HS-5 (cell line): ENCODE measurements at places on chromosomes 3 and 15.

- no peak for DNase-seq
Observed at GRCh38 chr3:4270720-4271119, 32.4 kb upstream of the SETMAR start.

- DNase-seq: no peak
Observed at GRCh38 chr3:458653-459310, 262.2 kb downstream of the CHL1 start.

DNA sequence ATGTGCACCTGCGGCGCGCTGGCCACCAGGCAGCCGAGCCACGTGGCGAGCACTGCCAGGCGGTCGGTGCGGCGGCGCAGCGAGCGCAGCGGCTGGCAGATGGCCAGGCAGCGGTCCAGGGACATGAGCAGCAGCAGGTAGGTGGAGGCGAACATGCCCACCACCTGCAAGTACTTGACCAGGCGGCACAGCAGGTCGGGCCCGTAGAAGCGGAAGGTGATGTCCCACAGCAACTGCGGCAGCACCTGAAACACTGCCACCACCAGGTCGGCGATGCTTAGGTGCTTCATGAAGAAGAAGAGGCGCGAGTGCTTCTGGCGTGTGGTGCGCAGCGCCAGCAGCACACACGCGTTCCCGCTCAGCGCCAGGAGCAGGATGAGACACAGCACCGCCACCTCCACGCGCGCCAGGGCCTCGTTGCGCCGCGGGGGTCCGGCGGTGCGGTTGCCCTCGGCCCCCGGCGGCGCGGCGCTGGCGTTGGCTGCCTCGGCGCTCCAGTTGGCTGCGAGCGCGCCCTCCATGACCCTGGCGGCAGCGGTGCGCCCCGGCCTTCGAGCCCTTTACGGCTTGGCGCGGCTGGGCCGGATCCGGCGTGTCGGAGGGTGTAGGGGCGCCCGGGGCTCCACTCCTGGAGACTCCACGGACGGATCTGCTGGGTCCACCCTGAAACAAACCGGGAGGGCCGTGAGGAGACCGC lies 1.6 kb downstream of the OXTR start:
- DNase-seq: no peak

DNA sequence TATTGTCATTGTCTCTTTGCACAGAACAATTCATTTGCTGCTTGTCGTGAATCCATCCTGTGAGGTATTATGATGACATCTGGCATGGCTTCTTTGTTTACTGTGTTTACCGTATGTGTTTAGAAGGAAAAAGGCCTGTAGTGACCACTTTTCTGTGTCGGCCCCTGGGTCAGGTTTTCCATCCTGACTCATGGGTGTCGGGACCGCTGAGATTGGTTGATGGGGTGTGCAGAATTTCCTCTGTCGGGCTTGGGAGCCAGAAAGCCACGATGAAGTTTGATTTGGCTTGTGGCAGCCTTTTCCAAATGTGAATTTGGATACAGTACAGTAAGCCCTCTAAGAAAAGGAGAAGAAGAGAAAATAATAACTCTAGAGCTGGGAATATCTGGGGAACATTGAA lies 113.5 kb downstream of the FNDC3B start:
- DNase-seq: peak; percentile 48

DNA sequence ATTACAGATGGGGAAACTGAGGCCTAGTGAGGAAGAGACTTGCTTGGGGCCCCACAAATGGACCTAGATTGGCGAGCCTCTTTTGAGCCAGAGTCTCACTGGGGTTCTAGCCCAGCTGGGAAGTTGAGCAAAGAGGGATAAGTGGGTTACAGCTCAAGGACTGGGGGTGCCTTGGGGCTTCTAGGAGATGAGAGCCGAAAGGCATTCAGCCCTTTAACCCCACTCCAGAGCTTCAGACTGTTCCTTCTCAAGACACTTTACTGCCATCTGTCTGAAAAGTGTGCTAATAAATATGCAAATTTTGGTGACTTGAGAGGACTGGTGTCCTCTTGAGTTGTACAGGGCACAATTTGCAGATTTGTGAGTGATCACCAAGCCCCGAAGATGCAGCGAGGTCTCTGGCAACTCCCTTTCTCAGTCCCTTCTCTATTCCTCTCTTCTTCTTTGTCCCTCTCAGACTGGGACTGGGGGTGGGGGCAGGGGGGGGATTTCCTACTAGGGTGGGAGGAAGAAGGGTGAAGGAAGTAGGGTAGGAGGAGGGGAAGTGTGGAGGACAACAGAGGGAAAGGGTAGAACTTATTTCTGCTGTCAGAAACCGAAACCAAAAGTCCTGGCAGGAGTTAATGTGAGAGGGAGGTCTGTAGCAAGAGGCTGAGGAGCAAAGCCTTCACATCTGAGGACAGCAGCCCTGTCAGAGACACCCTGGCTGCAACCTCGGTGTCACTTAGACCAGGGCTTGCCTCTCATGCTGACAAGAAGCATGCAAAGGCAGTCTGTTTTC lies 16.2 kb upstream of the ANKDD1A start:
- DNase-seq: no peak

DNA sequence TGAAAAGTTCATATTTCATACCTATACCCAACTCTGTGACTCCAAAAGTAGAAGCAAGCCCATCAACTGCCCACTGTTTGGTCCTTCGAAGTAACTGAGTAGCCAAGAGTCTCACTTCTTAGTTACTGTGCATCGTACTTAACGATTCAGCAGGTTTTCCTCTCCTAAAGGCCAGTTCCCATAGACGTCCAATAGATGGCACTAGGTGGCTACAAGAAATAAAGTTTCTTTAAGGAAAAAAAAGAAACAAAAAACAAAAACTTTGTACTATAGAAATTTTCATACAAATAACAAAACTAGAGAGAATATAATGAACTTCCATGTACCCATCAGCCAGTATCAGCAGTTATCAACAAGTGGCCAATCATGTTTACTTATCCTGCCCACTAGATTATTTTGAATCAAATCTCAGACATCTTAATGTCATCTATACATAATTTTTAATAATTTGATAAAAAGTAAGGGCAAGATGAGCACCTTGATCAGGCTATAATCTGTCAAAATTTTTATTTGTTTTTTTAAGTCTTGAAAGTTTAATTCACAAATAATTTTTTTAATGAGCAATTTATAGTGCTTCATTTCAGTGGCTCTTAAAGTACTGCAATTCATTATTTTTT lies 63.8 kb upstream of the ACP3 start:
- no peak for DNase-seq

GRCh38 chr3:107588217-107588616 lies 65.5 kb downstream of the BBX start:
- no peak for DNase-seq

DNA sequence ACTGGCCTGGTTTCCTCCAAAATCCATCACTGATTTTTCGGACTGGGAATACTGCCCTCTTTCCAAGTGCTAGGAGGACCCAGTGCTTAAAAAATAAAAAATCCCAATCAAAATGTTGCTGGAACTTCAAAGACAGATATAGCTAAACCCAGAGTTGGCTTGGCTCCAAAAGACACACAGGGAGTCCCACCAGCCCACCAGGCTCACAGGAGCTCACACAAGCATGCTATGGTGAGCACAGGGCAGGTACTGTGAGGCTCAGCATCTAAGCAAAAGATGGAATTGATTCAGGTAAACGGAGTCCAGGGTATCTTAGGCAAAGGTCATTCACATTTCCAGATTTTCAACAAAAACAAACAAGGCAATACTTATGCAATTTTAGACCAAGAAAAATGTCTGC lies 3.7 kb downstream of the TRANK1 start:
- no peak for DNase-seq
